Suprapubic skin (tissue), 4 donors: ENCODE measurements at places on chromosomes 12 and 14. TPM values are rescaled to one million over a fixed set of nuclear protein-coding genes. Genes with fewer than 3 reads are reported as not detected.

GRCh38 chr12:15672671-15673270 is 116.4 kb downstream of the EPS8 start:
- no peaks in the 10 kb centered on the region for H3K4me1 ChIP-seq
- no peak for DNase-seq
- H3K4me3 ChIP-seq: no peak overlapping the region
- no peaks in the 10 kb centered on the region for H3K27me3 ChIP-seq
- H3K36me3 ChIP-seq: peaks cover 3% of the 10 kb centered on the region

GRCh38 chr12:27635349-27635972 is 60.8 kb upstream of the REP15 start:
- no peak overlapping the region for H3K4me3 ChIP-seq
- no peaks in the 10 kb centered on the region for H3K4me1 ChIP-seq
- no peaks in the 10 kb centered on the region for H3K36me3 ChIP-seq
- H3K27me3 ChIP-seq: no peaks in the 10 kb centered on the region
- H3K27ac ChIP-seq: no peak overlapping the region

DNA sequence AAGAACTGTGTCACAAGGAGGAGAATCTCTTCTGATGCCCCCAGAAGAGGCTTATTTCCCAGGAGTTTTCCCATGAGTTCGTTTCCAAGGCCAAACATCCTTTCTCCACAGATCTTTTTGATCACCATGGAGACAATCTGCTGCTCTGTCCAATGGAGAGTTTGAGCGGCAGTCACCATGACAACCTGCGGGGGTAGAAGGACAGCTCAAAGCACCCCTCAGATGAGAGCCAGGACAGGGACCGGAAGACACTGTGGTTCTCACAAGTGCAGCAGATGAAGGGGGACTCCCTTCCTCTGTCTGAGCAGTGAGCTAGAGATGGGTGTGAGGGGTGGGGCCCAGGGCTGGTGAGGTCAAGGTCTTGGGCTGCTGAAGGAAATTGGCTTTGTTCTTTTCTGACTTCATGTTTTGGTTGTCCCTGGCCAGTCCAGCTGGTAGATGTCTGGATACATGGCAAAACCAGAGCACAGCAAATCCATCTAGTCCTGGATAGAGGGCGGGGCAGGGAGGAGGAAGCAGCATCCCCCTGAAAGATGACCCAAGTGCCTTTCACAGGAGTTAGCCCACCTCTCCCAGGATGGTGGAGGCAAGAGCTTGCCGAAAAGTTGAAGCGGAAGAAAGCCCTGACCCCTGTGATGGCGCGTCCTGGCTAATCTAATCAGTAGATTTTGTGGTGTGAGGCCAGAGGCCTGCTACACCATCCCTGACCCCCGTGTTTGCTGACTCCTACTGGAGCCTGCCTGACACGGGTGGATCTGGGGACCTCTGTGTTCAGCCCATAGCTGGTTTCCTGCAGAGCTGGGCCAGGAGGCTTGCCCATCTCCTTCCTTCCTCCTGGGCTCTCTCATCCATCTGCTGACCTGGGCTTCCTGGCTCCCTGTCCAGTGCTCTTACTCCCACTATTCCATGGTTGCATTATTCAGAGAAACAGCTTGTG is 24.4 kb downstream of the DHRS2 start:
- no peaks in the 10 kb centered on the region for H3K36me3 ChIP-seq
- DNase-seq: peak; percentile 70
- H3K4me1 ChIP-seq: no peaks in the 10 kb centered on the region
- H3K4me3 ChIP-seq: no peak overlapping the region
- H3K27ac ChIP-seq: no peak overlapping the region

DNA sequence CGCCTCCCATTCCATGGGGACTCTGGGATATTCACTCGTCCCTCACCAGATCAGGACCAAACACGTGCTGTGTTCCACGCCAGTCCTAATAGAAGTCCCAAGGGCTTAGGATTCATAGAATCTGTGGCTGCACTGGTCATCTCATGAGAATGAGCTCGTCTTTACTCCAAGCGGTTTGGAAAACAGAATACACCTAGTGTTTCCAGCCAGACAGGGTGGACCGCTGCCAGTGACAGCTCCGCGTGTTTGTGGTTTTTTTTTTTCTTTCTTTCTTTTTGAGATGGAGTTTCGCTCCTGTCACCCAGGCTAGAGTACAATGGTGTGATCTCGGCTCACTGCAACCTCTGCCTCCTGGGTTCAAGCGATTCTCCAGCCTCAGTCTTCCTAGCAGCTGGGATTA is 75.1 kb downstream of the GLT1D1 start:
- no peak overlapping the region for H3K27ac ChIP-seq
- no peaks in the 10 kb centered on the region for H3K27me3 ChIP-seq
- no peak for DNase-seq
- H3K4me3 ChIP-seq: no peak overlapping the region

DNA sequence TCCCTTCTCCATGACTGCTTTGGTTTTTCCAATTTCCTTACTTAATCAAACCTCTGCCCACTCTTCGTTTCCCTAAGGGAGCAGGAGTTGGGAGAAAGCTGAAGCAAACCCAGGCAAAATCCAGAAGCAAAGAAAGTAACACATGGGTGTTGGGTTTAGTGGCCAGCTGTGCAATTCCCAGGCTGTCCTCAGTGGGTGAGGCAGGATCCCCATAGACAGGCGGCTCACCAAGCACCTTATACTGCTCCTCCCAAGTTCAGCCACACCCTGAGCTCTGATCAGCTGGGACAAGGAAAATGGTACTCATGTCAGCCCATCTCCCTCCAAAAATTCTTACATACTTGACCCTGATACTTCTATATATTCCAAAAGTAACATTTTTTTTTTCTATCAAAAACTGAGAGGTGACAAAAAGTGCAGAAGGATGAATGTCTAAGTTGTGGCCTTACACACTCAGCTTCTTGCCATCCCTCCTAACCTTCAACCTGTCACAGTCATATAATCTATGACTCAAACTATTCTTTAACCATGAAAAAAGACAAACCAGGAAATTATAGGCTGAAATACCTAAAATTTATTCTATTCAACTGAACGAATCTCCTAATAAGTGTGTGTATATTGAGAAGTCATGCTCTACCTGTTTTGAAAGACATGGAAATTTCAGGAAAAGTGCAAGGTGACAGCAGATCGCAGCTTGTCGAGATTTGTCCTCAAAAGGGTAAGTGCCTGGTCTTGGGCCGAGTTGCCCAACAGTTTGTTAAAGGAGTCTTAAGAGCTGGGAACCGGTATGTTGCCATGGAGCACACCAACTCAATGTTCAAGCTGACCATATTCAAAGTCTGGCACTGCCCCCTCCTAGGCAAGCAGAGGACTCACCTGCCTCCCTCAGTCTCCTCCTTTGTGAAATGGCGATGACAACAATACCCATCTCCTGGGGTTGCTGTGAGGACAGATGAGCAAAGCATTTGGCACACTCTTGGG is 17.6 kb upstream of the ZFP36L1 start:
- H3K27me3 ChIP-seq: no peaks in the 10 kb centered on the region
- no peak for DNase-seq
- H3K27ac ChIP-seq: no peak overlapping the region
- no peak overlapping the region for H3K4me3 ChIP-seq
- no peaks in the 10 kb centered on the region for H3K36me3 ChIP-seq

DNA sequence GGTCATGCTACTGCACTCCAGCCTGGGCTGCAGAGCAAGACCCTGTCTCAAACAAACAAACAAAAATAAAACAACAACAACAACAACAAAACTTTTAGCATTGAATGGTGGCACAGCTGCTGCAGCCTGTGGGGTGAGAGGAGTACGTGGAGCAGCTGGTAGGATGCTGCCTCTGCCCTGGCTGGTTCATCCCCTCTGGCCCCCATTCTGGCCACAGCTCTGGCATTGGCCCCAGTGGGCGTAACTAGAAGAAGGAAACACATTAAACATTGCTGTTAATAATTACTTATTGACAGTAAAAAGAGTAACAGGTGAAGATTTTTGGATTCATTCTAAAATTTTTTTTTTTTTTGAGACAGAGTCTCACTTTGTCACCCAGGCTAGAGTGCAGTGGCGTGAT is 28.8 kb upstream of the C2CD5 start:
- H3K27me3 ChIP-seq: no peaks in the 10 kb centered on the region
- DNase-seq: no peak
- no peak overlapping the region for H3K27ac ChIP-seq
- no peaks in the 10 kb centered on the region for H3K36me3 ChIP-seq
- H3K4me1 ChIP-seq: no peaks in the 10 kb centered on the region

- H3K36me3 ChIP-seq: no peaks in the 10 kb centered on the region
- H3K4me3 ChIP-seq: no peak overlapping the region
- no peak for DNase-seq
- no peaks in the 10 kb centered on the region for H3K4me1 ChIP-seq
- peaks cover 19% of the 10 kb centered on the region for H3K27me3 ChIP-seq
- no peak overlapping the region for H3K27ac ChIP-seq
Observed at GRCh38 chr12:112543751-112544150, 125.0 kb downstream of the PTPN11 start.

- H3K4me1 ChIP-seq: peaks cover 15% of the 10 kb centered on the region
- H3K27ac ChIP-seq: no peak overlapping the region
- no peak overlapping the region for H3K4me3 ChIP-seq
- no peak for DNase-seq
Observed at GRCh38 chr14:32561520-32561919, 232.4 kb downstream of the AKAP6 start.

REM2 gene
- total RNA-seq: 0.89 TPM

CCDC198 gene
- not detected for total RNA-seq

OR4Q3 gene
- not detected for total RNA-seq

SETD3 gene
- total RNA-seq: 57.5 TPM

GALNT16 gene
- total RNA-seq: 2.1 TPM
